NCI-H1417 (cell line): ENCODE measurements at places on chromosomes 11 and 22.

DNA sequence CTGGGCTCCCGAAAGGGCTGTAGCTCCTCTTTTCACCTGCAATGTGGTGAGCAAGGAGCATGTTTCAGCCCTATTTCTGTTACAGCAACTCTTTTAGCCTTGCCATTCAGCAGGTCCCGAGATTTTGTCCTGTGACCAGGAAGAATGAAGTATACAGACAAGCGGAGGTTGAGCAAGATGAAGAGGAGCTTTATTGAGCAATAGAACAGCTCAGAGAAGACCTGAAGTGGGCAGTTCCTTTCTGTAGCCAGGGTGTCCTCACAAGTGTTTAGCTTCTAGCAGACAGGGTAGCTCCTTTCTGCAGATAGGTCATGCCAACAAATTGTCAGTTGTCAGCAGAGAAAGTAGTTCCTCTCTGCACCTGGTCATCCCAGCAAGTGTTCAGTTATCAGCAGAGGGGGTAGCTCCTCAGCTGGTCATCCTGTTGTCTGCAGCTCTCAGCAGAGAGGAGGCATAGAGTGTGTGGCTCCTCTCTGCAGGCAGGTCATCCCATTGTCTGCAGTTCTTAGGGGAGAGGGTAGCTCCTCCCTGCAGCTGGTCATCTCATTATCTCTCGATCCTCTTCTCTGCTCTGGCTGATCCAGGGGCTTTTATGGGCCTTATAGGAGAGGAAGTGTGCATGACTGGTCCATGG, 5.4 kb upstream of the OR56A4 start:
- no peak for DNase-seq

DNA sequence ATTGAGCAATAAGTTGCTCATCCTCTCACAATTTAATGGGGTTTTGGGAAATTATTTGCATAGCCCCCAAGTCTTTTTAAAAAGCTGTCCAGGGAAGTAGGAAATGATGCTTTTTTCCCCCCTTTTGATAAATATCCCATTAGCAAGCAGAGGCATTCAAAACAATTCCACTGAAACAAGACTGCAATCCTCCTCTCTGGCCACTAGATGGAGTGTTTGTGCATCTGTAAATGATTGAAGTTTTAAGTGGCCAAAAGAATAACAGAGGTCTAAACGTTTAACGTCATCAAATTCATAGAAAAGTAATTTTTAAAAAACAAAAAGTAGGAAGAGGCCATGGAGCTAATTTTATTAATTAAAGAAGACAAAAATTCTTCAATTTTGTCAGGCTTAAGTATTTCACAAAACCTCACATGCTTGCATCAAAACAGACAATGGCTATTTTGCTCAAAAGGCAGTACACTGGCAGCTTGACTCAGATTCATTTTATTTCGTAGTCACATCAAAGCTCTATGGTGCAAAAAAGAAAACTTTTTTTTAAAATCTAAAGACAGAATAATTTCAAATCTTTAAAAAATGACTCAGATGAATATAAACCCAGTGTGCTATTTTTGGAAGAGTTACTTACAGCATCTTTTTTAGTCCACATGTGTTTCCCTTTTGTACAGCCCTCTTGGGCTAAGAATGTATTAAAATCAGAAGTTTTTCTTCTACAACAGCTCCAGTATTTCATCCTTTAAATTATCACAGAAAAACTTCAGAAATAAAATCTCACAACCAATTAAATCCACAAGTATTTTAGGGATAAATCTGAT, 17.8 kb downstream of the CHORDC1 start:
- peak; percentile 48 for DNase-seq

- peak; percentile 15 for DNase-seq
Measured at GRCh38 chr11:123357990-123358827, 71.9 kb upstream of the GRAMD1B start.

GRCh38 chr22:33296941-33297340, 238.8 kb upstream of the SYN3 start:
- no peak for DNase-seq

DNA sequence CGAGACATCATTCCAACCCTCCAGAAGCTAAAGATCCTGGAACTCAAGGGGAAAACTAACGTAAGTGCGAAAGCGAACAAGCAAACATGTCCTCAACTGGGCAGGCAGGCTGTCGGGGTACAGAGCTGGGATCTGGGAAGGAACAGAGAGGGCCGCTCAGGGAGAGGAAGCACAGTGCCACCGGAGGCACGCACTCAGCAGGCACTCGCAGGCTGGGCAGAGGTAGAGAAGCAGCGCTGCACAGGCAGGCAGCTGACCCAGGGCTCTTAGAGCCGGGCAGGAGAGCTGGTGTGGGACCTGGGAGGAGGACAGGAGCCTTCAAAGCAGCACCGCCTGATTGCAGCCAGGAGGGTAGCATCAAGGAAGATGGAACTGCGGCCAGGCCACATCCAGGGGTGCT, 62.2 kb downstream of the MICAL3 start:
- DNase-seq = no peak

DNA sequence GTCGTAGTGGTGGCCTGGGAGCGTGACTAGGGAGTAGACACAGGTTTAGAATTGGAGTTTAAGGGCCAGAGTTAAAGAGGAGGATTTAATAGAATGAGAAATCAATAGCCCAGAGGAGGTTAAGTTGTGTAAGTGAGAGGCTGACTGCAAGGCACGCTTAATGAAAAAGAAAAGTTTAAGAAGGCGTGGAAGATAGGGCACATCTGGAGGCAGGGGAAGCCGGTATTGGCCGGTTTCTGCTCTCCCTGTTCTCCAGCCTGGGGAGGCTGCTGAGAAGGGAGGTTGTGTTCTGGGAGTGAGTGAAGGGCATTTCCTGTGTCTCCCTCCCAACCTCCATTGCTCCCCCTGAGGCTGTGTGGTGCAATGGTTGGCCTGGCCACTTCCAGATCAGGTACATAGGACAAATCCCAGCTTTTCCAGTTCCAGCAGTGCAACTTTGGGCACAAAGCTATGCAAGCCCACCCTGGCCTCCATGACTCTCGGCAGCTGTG, 6.3 kb downstream of the GRIK4 start:
- DNase-seq = no peak

GRCh38 chr11:63698976-63699733, 17.9 kb downstream of the RTN3 start:
- no peak for DNase-seq
